AG09319 (cell line): ENCODE measurements at places on chromosomes 3 and 15.

DNA sequence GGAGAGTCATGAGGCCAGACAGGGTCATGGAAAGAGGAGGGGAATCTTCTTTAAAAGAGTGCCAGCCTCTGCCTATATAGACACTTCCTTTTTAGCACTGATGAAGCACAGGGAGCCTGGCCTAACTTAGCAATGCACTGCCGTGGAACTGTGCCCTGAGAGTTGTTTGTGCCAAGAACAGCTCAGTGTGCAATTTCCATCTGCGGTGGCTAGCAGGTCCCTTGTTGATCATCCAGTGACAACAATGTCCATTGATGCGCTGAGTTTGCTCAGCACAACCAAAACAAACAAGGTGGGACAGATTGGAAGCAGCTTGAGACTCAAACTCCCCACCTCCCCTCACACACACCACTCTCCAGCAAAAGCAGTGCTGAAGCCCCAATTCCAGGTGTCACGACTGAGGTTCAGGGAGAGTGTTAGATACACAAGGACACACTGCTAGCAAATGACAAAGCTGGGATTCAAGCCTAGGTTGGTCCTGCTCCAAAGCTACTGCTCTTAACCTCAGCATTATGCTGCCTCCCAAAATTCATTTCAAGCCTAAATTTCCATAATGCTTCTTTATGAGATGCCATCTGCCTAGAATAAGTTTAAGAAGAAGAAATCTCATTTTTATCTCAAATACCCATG lies 316.6 kb upstream of the UBE2E2 start:
- no peak for DNase-seq

GRCh38 chr3:195162033-195162669 lies 108.8 kb downstream of the XXYLT1 start:
- no peak for DNase-seq

DNA sequence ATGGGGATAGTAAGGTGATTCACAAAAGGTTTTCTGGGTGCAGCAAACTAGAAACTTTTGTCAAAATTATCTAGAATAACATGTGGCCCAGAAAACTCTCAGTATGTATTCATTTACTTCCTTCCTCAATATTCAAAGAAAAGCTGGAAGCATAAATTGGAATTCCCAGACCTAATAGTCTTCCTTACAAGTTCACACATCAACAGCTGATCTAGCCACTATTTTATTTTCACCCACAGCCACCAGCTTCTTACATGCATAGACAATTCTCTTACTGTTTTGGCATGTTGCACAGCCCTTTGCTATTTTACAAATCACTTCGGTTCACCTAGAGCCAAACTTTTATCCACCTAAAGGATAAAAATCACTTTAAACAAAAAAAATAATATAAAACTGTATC lies 647.8 kb upstream of the CCDC54 start:
- DNase-seq: no peak

- DNase-seq: no peak
Observed at GRCh38 chr15:75307778-75308390, 25.2 kb downstream of the GOLGA6D start.

- no peak for DNase-seq
Observed at GRCh38 chr15:70437089-70437488, 326.3 kb downstream of the UACA start.

DNA sequence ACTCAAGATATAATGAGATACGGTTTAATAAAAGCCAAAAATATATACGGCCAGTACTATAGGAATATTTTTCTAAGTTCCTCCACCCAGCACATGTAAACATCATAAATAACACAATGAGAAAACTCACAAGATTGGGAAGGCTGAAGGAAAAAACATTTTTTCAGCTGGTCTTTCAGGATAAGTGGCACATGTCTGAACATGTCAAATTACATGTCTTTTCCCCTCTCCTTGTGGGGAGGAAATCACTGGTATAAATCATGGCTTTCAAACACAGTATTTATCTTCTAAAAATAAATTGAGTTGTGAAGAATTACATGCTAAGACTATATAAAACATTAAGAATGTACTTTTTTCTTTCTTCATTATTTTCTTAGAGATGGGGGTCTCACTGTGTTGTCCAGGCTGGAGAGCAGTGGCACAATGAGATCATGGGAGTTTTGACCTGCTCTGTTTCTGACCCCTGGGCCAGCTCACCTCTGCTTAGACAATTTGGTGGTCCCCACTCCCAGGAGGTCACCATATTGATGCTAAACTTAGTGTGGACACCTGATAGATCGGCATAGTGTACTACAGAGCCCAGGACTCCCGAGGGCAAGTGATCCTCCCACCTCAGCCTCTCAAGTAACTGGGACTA lies 32.8 kb downstream of the ETV5 start:
- DNase-seq: no peak

DNA sequence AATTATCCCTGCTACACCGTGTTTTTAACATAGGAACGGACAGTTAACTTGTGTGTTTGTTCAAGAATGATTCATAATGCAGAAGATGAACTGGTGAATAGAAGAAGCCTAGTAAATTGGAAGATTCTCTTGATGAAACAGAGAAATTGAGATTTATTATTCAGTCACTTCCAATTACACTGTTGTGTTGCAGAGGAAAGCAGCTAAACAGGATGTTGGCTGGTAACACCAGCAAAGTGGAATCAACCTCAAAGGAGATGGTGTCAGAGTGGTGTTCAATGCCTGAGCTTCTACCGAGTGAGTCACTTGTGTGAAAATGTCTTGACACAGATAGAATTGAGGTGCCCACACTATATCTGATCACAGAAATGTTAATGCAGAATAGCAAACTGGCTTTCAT lies 399.6 kb downstream of the LPP start:
- DNase-seq: no peak

DNA sequence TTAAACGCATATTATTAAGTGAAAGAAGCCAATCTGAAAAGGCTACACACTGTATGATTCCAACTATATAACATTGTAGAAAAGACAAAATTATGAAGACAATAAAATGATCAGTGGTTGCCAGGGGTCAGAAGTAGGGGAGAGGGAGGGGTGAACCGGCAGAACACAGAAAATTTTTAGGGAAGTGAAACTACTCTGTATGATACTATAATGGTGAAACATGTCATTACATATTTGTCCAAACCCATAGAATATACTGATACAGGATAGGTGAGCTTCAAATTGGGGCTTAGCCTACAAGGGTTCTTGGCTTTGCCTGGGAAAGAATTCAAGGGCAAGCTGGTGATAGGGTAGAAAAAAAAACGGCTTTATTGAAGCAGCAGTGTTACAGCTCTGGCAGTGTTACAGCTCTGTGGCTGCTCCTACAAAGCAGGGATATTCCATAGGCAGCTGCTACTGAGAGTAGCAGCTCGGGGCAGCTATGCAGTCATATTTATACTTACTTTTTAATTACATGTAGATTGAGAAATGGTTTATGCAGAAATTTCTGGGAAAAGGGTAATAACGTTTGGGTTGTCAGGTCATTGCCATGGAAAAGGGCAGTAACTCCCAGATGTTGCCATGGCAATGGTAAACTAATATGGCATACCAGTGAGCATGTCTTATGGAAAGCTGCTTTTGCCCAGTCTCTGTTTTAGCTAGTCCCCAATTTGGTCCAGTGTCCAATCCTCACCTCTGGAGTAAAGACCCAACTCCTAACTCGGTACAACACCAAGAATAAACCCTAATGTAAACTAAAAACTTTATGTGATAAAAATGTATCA lies 125.1 kb upstream of the SLC25A36 start:
- no peak for DNase-seq

DNA sequence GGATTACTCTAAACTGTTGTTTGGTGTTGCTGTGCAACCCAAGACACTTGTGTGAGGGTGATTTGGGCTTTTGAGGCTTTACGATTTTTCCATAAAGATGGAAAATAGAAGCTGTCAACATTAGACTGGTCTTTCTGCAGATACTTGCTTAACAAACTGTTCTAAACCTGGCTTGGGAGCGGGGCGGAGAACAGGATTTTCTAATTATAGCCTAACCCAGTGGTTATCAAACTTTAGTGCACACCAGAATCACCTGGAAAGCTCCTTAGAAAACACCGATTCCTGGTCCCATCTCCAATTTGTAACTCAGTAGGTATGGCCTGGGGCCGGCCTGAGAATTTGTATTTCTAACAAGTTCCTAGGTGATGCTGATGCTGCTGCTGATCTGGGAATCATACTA lies 19.0 kb downstream of the GPR156 start:
- no peak for DNase-seq

DNA sequence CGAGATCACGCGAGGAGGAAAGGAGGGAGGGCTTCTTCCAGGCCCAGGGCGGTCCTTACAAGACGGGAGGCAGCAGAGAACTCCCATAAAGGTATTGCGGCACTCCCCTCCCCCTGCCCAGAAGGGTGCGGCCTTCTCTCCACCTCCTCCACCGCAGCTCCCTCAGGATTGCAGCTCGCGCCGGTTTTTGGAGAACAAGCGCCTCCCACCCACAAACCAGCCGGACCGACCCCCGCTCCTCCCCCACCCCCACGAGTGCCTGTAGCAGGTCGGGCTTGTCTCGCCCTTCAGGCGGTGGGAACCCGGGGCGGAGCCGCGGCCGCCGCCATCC lies 1.1 kb upstream of the SETD5 start:
- peak; percentile 91 for DNase-seq

DNA sequence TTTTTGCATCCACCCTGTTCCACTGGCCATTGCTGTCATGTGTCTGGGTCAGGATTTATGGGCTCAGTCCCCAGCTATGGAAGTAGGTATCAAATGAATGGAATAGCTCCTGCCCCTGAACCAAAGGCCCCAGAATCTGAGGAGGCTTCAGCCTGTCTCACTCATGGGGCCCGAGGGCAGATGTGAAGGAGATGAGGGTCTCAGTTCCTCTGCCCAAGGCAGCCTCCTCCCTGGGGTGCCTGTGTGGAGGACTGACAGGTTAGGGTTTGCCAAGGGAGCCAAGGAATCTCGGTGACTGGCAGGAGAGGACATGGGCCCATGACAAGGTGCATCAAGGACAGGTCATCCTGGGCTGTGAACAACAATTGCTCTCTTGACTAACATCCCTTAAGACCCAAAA lies 70.4 kb downstream of the CPN2 start:
- DNase-seq: no peak

DNA sequence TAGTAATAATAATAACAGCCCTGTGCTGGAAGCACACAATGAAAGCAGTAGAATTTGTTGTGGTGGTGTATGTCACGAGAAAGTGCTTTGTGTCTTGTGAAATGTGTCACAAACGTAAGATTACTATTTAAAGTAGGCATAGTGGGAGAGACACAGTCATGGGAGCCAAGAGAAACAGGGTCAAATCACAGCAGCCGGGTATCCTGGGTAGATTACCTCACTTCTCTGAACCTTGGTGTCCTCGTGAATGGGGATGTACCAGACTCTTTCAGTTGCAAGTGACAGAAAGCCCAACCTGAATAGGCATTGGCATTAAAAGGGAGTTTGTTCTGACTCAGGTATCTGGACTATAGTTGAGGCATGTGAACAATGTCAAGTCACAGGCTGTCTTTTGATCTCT lies 29.1 kb upstream of the SRGAP3 start:
- no peak for DNase-seq

- no peak for DNase-seq
Observed at GRCh38 chr15:58399739-58400138, 32.1 kb upstream of the LIPC start.

- no peak for DNase-seq
Observed at GRCh38 chr3:157112536-157112935, 47.4 kb downstream of the CCNL1 start.
